ENCODE measurements at places on chromosomes 12 and 14.

- no peak for DNase-seq
These were observed 1301.2 kb upstream of the FLRT2 start for GRCh38 chr14:84228702-84229101.

GRCh38 chr12:81005606-81006005 lies 67.9 kb upstream of the LIN7A start:
- no peak for DNase-seq

DNA sequence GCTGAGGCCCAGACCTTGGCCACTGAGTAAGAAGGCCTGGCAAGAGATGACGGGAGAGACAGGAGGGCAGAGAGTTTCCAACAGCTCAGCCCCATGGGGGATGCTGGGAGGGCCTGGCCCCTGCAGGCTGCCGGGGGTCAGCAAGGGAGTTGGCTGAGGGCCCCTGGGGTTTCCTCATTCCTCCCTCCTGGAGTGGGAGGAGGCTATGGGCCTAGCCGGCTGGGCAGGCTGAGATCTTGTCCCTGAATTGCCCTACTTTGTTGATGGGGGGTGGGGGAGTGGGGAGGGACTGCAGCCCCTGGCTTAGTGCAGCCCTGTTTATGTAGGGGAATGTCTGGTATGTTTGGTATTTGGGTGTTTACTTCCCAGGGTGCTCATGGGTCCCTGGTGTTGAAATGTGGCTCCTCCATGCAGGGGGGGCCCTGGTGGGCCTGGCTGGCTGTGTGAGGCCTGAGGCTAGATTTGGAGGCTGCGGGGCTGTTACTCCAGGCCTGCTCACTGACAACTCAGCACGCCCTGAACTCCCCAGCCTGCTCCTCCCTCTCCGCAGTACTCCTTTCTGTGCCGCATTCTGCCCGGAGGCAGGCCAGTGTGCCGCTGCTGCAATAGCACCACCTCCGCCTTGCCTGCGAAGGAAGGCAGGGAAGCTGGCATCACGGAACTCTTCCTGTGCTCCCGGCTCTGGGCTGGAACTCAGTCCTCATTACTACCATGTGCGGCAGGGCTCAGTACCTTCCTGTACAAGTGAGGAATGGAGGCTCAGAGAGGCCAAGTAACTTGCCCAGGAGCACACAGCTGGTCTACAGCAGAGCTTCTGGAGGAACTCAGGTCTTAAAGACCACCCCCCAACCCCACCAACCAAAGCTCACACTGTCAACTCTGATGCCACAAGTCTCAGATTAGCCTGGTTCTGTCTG lies 25.3 kb downstream of the JDP2 start:
- no peak for DNase-seq

DNA sequence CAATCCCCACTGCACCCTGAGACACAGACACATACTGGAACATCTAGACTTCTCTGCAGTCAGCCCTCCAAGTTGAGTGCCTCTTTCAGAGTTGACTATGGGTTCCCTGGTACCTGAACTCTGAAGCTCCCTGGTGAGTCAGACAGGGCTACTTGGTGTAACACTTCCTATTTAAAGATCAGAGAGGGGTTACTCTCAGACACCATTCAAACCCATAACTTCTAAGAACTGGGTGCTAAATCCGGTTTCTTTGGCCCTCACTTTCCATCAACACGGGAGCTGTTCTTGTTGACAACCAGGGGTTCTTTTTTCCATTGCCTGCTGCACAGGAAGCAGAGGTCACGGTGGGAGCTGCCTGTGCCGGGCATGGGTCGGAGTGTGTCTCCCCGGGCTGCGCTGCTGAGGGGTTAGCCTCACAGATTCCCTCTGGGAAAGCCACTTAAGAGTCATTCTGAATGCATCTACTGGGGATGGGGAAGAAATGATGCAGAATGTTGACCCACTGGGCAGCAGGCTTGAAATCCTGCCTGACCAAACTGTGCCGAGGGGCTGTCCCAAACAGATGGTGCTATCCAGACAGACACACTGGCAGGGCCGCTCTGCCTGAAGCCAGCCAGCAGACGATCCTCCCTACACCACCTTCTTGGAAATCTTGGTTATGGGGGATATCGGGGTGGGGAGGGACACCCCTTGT lies 74.1 kb downstream of the PITPNM2 start:
- DNase-seq: peak; percentile 56

- no peak for DNase-seq
These were observed 286.8 kb downstream of the LRIG3 start for GRCh38 chr12:58633479-58633878.

DNA sequence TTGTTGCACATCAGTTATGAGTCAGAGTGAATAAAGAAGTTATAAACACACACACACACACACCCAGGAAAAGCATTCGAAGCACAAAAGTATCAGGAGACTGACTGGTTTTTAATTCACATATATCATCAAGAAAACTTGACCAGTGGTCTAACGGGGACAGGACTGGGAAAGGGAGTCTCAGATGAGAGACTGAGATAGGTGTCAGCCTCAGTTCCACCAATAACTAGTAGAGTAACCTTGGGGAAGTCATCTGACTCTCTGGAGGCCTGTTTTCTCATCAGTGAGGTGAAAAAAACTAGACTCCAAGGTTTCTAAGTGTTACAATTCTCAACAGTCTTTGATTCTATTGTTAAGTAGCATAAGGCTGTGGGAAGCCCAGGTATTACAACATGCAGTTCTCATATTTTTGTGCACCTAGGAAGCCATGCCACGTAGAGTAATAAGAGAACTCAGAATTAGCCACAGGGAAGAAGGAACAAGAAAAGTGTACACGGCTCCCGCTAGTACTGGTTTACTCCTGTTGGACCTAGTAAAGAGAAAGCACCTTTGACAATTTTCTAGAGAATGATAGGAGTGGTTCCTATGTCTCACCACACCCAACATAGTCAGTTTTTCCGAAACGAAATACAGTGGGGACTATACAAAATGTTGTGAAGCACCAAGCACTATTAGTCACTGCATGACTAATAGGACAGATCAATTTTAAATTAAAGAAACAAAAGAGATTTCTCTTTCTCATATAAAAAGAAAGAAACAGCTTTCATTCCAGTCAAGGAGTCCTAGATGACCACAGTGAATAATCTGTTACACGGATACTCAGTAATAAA lies 5.0 kb downstream of the PPTC7 start:
- DNase-seq: no peak
